ENCODE measurements at places on chromosomes 13 and 19.

DNA sequence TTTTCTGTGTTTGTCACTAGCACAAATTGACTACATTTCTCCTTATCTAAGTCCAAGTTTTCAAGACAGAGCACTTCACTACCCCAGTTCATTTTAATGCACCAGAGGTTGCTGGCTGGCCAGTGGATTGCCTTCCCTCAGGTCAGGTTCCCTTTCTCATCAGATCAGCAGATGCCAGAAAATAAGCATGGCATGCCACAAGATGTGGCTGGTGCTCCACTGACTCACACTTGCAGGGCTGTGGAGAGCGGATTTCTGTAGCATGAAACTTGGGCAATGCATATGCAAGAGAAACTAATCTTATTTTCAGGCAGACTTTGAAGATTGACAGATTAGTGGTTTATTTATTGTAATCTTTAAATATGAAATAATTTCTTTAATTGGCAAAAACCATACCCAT, 79.5 kb downstream of the RUBCNL start:
- no peak for DNase-seq

- DNase-seq, result no peak
Measured at GRCh38 chr13:34765446-34766180, 176.5 kb upstream of the NBEA start.

GRCh38 chr19:45428384-45429231, 4.9 kb upstream of the ERCC1 start:
- peak; percentile 67 for DNase-seq

- peak; percentile 94 for DNase-seq
Measured at GRCh38 chr19:13398780-13399726, 107.2 kb downstream of the CACNA1A start.

DNA sequence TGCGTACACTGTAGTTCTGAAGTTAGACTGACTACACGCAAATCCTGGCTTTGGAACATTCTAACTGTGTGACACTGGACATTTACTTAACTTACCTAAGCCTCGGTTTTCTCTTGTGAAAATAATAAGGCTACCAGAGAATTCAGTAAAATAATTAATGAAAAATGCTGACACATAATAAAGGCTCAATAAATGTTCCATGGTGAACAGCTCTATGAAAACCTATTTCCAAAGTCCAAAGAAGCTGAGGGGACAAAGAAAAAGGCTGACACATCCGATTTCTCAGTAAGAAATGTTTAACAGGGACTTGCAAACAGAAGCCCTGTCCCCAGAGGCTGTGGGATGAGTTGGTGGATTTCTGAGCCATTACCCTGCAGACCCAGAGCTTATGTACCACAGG, 139.7 kb upstream of the GJB6 start:
- no peak for DNase-seq

- peak; percentile 68 for DNase-seq
Measured at GRCh38 chr13:82654861-82655855, 1227.1 kb downstream of the SLITRK1 start.

GRCh38 chr19:53254411-53255341, at the start of gene ZNF677:
Gene ZNF677, minus strand, starts transcription at chr19:53254873. Its CDS starts 3,323 bp downstream, at chr19:53251550.
- peak; percentile 86 for DNase-seq

- DNase-seq, result no peak
Measured at GRCh38 chr13:40228496-40228895, 437.9 kb downstream of the FOXO1 start.

DNA sequence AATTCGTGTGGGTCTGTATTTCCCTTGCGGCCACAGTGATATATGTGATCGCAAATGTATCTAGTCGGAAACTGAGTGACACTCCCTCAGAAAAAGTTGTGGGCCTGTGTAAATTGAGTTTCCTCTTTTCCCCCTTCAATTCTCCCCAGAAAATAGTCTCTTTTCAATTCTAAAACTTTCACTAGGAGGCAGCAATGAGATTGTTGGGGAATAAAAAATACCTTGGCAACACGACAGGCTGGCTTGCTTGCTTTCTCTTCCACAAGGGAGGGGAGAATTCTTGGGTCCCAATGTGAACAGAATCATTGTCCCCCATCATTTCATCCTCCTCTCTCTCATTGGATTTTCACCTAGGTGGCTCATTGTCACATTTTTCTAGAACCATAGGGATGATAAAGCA, 3.7 kb upstream of the SOX21 start:
- DNase-seq, result no peak

GRCh38 chr13:90933097-90933826, 414.2 kb upstream of the MIR17HG start:
- DNase-seq, result peak; percentile 35

DNA sequence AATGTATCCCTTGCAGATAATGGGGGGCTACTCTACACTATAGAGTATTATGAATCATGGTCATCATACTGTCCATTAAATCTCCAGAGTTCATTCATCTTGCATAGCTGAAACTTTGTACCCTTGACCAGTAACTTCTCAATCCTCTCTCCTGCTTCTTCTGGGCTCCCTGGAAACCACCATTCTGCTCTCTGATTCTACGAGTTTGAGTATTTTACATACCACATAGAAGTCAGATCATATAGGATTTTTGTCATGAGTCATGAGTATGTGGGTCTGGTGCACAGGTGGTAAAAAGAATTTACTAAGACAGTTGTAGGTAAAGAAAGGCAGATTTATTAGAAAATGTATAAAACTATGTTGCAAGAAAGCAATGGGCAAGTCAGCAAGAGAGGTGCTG, 41.9 kb downstream of the WTIP start:
- DNase-seq, result no peak

DNA sequence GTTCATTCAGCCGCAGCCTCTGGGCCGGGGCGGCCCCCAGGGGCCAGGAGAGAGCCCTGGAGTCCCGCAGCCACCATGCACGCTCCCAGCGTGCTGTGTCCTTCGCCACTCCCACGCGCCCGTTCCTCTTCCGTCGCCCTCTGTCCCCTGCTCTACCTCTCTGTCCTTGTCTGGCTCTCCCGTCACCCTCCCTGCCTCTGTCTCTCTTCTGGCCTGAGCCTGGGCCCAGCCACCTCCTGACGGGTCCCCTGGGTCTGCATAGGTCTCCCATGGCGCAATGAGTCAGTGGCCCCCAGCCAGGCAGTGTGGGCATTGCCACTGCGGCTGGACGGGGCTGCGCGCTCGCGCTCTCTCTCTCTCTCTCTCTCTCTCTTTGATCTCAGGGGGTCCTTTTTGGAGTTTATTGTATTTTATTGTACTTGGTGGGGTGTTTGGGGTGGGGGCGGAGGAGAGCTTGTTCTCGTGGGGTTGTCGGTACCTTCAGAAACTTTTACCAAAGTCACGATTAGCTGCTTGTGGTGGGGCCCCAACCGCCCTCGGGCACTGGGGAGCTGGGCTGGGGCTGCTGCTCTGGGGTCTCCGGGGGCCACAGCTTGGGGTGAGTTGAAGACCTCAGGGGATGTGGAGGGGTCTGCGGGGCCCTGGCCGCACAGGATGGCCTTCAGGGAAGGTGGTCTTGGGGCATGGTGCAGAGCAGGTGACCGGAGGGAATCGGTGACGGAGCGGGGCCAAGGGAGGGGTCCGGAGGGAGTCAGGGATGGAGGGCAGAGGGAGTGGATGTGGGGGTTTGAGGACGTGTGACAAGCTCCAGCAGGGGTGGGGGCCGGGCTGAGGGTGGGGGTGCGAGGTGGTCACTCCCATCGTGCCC, 1.7 kb upstream of the TGFBR3L start:
- DNase-seq, result no peak

DNA sequence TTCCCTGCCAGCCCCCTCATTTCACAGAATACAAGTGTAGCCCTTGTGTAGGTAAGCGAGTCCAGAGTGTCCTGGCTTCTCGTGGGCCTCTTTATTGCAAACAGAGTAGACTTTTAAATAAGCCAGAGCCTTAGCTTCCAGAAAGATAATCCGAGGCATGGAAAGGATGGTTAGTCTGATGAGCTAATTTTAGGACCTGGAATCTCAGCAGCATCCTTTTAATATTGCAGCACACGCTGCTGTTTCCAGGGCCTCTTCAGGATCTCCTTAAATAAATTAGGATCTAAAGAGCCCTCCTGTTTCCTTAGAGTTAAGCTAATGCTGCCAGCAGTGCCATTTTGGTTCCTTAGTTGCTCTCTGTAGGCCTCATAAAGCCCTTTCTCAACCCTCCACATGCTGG, 99.2 kb downstream of the RFC3 start:
- DNase-seq, result no peak

GRCh38 chr13:94708031-94708859, 4.1 kb downstream of the SOX21 start:
- no peak for DNase-seq

- no peak for DNase-seq
Measured at GRCh38 chr19:45527731-45528130, 20.5 kb downstream of the VASP start.

DNA sequence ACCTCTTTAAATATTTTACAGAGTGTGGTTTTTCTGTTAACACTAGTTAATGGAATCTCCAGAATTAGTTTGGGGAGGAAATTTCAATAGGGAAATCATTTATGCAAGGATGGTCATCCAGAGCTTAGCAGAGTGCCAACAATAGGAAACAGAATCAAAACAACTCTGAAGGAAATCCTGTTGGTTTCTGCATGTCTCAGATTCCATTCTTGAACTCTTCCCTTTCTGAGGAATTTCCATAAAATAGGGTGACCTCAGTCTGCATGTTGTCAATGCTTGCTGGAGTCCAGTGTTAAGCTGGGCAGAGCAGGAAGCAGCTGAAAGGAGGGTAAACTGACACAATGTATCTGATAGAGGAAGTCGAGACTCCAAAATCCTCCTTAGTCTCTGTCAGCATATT, 16.9 kb downstream of the CBY2 start:
- DNase-seq, result peak; percentile 9

- DNase-seq, result no peak
Measured at GRCh38 chr19:40362160-40362559, 13.7 kb downstream of the PLD3 start.

GRCh38 chr19:31943191-31943661, 402.2 kb upstream of the ZNF507 start:
- DNase-seq, result no peak

DNA sequence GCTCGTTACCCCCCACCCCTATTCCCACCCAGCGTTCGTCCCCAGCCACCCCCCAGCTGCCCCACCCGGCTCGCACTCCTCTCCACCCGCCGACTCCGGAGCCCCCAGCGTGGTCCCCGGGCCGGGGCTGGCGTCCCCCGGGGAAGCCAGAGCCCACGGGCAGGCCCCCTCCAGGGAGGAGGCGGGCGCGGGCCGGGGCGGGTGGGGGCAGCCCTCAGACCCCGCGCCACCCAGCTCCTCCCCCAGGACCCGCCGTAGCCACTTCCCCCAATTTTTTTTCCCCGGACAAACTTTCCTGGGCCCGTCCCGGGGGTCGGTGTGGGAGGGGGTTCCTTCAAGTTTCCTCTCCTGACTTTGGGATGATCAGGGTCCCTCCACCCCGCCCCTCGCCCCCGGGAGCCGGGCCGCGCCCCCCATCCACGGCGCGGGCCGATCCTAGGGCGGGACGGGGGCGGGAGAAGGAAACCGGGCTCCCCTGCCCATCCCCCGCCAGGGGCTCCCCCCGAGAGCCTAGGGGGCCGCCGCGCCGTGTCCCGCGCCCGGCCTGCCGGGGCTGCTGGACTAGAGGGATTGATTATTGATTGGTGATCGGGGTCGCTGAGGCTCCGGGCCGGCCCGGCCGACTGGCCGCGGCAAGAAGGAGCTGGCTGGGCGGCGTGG, 927 bp upstream of the TSHZ3 start:
- DNase-seq, result peak; percentile 34

- no peak for DNase-seq
Measured at GRCh38 chr13:94827566-94827965, 115.2 kb upstream of the SOX21 start.

GRCh38 chr19:14683439-14683838, 6.4 kb upstream of the ZNF333 start:
- DNase-seq, result no peak

- DNase-seq, result no peak
Measured at GRCh38 chr13:108924541-108924940, 295.1 kb downstream of the MYO16 start.

GRCh38 chr19:19064811-19065745, 1.3 kb downstream of the SLC25A42 start:
- DNase-seq, result peak; percentile 23

GRCh38 chr19:29672933-29673336, 7.7 kb downstream of the PLEKHF1 start:
- no peak for DNase-seq

DNA sequence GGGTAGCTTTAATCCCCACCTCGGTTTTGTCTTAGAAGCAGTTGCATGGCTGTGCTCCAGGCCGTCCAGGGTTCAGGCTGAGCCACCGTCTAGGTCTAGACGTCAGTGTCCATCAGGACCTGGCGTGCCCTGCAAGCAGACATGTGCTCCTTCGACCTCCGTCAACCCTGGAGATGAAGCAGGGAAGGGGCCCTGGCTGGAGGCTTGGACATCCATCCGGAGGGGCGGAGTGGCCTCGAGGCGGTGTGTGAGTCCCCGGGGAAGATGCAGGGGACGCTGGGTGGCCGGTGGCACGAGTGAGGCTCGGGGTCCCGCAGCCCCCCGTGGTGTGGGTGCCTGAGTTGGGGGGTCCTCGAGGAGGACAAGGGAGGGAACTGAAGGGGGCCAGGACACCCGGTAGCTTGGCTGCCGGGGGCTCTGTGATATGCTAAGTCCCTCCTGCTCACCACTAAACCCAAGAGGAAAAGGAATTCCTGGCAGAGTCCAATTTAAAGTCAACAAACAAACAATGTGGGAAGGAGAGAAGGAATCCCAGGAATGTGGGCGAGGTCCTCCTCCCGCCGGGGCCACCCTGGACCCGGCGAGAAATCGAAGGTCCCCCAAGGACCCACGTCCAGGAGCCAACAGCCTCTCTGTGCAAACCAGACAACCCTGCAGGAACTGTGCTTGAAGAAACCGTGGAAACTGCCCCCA, 14.9 kb upstream of the PTBP1 start:
- peak; percentile 81 for DNase-seq
